ENCODE measurements at places on chromosomes 7 and 10.

GRCh38 chr7:20359341-20359963 is 28.8 kb downstream of the ITGB8 start:
- no peak overlapping the region for H3K4me3 ChIP-seq
- H3K27ac ChIP-seq = peak overlapping the region; percentile 74
- no peak for DNase-seq
- H3K36me3 ChIP-seq = no peaks in the 10 kb centered on the region
- no peaks in the 10 kb centered on the region for H3K27me3 ChIP-seq

DNA sequence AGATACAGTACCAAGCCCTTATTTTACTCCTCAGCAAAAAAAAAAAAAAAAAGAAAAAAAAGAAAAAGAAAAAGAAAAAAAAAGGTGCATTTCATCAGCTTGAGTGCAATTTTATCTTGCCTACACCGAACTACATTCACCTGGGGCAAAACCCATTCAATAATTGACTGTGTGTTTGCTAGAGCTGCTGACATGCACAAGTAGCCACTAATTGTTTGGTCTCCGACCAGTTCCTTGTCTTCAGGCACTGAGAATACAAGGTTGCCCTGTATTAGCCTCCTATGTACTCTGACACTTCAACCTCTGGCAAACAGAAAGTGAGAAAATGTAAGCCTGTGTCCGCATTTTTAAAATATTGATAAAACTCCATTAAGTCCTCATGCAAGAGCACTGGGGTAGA is 1579.4 kb upstream of the LRRTM3 start:
- H3K4me3 ChIP-seq = no peak overlapping the region
- no peak overlapping the region for H3K27ac ChIP-seq
- no peaks in the 10 kb centered on the region for H3K36me3 ChIP-seq
- DNase-seq = no peak
- H3K4me1 ChIP-seq = no peaks in the 10 kb centered on the region

DNA sequence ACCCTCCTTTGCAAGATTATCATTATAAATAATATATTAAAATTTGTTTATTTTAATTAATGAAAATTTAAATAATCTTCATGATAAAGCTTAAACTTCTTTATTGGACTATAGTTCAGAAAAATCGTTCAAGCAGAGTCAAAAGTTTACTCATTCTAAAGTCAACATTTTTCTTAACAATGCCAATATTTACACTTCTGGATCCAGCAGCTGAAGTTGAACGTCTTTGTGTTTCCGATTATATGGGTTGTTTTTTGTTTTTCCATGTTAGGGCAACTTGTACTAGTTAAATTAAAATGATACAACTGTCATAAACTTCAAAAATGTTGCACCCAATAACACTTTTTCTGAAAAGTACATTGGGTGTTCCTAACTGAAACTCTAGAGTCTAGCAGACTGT is 43.8 kb downstream of the GRB10 start:
- no peaks in the 10 kb centered on the region for H3K4me1 ChIP-seq
- no peaks in the 10 kb centered on the region for H3K27me3 ChIP-seq

DNA sequence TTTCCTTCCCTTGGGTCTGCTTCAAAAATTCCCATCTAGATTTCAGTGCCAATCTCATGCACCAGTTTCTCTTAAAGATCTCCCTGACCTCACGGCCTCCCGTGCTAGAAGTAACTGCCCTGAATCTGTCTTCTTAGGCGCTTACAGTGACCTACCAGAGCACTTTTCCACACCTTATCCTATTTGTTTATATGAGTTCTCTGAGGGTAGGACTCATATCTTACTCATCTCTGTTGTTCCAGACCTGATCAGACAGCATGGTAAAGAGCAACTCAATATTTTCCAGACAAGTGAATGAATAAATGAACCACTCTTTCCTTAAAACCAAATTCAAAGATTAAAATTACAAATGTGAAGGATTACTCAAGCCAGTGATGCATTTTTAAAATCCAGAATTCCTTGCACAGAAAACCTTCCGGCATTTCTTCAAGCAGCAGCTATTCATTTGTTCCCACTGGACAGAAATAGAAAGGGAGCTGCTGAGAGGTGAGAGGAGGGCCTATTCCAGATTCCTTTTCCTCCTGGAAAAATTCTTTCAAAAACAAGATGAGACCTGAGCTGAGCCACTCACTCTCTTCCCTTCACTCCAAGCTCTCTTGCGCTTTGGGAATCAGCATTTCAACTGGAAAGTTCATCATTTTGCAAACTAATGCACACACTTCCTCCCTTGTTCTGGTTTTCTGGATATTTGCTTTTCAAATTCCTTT is 94.6 kb downstream of the ELMO1 start:
- peak overlapping the region; percentile 90 for H3K27ac ChIP-seq
- no peaks in the 10 kb centered on the region for H3K27me3 ChIP-seq
- H3K4me3 ChIP-seq = no peak overlapping the region
- H3K36me3 ChIP-seq = no peaks in the 10 kb centered on the region

DNA sequence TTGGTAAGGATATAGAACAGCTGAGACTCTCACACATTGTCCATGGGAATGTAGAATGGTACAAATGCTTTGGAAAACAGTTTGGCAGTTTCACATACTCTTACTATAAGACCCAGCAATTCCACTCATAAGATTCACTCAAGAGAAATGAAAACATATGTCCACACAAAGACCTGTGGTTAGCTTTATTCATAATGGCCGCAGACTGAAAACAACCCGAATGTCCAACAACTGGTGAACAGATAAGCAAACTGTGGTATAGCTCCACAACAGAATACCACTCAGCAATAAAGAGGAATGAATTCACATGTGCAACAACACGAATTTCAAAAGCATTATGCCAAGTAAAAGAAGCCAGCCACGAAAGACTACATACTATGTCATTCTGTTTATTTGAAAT is 33.5 kb upstream of the CUL1 start:
- no peaks in the 10 kb centered on the region for H3K4me1 ChIP-seq
- DNase-seq = no peak
- no peak overlapping the region for H3K4me3 ChIP-seq
- no peaks in the 10 kb centered on the region for H3K27me3 ChIP-seq
- H3K27ac ChIP-seq = no peak overlapping the region

Data from tibial nerve (tissue), 4 donors.